ENCODE measurements at places on chromosomes 11 and 22.

- no peak for DNase-seq
These were observed 76.0 kb downstream of the EXT2 start for GRCh38 chr11:44171518-44171917.

- DNase-seq = no peak
These were observed 3.0 kb downstream of the PNPLA2 start for GRCh38 chr11:821512-822371.

DNA sequence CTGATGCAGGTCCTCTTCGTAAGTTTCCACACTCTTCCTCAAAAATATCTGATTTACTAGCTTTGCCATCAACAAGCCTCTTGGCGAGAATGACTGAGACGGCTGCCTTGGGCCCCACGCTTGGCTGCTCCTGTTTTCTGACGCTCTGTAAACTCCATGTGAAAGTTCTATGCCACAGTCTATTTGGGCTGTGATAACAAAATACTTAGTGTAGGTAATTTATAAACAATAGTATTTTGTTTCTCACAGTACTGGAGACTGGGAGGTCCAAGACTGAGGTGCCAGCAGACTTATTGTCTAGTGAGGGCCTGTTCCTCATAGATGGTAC is 123.2 kb upstream of the SORL1-AS1 start:
- no peak for DNase-seq

DNA sequence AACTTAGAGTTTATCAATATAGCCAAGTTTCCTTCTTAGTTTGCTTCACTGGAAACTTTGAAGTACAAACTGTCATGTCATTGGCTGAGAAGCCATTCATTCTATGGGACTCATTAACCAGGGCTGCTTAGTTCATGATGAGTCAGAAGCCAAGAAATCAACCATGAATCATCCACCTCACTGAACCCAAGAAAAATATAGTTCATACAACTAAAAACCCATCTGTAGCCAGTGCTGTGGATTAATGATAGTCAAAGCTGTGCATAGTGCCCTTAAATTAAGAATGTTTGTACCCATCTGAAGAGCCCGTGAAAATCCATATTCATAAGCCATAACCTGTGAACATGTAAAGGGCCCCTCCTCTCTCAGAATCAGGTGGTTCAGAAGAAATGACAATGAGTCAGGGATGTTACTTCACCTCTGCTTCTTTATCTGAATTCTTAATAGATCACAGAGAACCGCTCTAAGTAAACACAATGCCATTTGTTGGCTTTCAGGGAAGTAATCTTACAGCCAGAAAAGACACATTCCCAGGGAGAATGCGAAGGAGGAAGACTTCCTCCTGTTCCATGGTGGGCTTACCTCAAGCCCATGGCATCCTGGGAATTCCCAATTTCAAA is 25.4 kb downstream of the MMP20 start:
- no peak for DNase-seq

DNA sequence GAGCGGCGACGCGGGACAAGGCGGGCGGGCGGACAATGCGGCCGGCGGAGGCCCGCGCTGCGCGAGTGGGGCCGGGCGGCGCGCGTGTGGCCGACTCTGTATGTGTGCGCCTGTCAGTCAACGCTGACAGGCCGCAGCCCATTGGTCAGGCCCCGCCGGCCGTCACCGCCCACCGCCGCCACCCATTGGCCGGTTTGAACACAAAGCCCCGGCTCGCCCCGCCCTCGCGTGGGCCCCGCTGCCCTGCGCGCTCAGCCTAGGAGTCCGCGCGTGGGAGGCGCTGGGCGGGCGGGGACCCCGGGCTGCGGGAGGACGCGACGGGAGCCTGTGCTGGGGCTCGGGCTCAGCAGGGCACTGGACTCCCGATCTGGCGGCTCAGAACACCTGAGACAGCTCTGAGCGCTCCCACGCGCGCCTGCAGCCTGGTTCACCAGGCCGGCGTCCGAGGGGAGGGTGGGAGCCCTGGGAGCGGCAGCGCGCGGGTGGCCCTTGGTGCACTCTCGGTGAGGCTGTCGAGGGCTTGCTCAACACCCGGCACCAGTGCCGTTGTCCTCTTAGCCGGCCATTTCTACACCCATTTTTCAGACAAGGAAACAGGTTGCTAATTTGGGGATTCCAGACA is at the start of gene SUN2:
SUN2 (minus strand) TSS at position 88 of the 622 bp plus-strand sequence. CDS start 3,370 bp downstream, outside the sequence.
- peak; percentile 89 for DNase-seq

- no peak for DNase-seq
These were observed 363.3 kb upstream of the CCDC90B start for GRCh38 chr11:83649528-83649855.

GRCh38 chr11:126194121-126194543 is 17.3 kb downstream of the RPUSD4 start:
- peak; percentile 52 for DNase-seq

- DNase-seq = no peak
These were observed 62.6 kb upstream of the SLC17A6 start for GRCh38 chr11:22275600-22275999.

GRCh38 chr11:19735157-19735908 is 22.7 kb downstream of the NAV2 start:
- no peak for DNase-seq

DNA sequence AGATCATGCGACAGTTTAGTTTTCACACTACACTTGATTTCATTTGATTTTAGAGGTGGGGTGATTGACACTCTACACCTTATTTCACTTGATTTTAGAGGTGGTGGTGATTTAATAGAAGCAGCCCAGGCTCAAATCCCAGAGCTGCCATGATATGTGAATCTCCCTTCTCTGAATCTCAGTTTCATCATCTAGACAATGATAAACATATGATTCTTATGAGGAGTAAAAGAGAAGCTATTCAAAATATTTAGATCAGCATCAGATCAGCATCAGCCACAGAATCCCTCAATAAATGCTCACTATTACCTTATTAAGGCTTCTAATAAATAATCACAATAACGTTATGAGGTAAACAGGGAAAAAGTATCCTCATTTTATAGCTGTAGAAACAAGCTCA is 98.8 kb downstream of the MSANTD4 start:
- no peak for DNase-seq

- DNase-seq = no peak
These were observed 39.4 kb downstream of the C22orf42 start for GRCh38 chr22:32119568-32120235.

DNA sequence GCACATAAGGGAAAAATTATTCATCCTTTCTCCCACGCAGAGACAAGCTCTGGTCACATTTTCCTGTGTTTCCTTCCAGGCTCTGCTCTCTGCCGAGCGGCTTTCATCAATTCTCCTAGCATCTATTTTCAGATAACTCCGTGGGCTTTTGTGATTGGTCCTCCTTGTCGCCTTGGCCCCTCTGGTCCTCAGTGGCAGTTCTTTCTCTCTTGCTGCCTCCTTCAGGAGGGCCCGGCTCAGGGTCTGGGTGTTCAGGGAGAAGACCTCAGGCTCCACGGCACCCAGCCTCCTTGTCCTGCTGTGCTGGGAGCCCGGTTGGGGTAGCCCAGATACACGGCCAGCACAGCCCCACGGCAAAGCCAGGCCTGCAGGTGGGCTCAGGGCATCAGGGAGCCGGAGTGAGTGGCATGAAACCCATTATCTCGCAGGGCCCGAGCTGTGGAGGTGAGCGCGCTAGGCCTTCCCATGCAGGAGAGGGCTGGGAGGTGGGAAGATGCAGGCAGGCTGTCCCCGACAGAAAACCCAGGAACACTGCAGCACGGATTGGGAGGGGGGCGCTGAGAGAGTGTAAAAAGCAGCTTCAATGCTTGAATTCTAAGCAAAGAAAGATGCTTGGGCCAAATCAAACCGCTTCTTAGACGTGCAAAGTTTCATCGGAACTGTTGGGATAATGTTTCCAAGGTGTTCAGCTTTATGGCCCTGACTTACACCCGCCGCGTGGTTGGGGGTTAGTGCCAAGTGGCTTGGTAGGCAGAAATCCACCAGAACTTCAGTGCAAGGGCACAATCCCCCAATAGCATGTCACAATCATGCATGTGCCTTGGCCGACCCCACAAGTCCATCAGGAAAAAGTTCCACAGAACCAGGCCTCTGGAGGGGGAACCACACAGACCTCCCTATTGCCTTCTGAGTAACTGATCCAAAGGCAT is 81.9 kb upstream of the WNT7B start:
- no peak for DNase-seq

DNA sequence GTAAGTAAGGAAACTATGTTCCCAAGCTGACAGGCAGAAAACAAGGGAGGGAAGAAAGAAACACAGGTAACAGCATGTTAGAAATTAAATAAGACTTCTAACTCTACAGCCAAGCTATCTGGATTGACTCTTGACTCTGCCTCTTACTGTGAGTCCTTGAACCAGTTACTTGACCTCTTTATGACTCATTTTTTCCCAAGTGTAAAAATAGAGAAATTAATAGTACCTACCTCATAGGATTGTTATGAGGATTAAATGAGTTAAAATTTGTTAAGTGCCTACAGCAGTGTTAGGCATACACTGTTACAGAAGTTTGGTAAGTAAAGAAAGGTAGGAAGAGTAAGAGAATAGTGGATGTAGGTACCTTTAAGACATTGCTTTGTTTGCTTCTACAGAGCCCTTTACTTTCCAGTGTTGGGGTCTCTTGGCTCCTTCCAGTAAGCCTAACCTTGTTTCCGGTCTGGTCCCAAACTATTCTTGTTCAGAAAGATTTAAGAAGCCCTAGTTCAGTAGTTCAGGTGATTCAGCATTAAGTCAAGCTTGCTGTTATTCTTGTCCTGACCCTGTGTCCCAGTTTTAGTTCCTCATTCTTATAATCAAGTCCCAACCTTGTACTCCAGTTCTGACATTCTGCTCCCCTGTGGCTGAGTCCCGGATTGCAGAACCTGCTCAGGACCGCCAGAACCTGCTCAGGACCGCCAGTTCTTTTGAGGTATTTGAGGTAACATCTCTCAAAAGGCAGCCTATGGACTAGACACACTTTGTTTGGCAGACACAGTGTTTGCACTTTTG is 963.4 kb upstream of the CCDC90B start:
- DNase-seq = no peak

GRCh38 chr11:44525473-44526252 is 39.8 kb upstream of the CD82 start:
- DNase-seq = no peak

- no peak for DNase-seq
These were observed 29.1 kb upstream of the COMT start for GRCh38 chr22:19912271-19912999.

- DNase-seq = no peak
These were observed 48.7 kb downstream of the DDX6 start for GRCh38 chr11:118742304-118742703.

DNA sequence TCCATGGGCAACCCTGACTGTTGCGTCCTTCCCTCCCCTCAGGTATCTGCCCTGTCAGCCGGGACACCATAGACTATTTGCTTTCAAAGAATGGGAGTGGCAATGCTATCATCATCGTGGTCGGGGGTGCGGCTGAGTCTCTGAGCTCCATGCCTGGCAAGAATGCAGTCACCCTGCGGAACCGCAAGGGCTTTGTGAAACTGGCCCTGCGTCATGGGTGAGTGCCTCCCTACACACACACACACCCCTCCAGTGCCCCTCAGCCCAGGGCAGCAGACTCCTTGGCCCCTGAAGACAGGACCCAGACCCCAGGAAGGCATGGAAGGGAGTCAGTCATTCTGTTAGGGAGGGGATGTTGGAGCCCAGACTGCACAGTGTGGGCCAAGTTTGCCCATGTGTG is 17.9 kb upstream of the UVRAG start:
- no peak for DNase-seq

GRCh38 chr22:22143448-22143847 is 101.1 kb upstream of the VPREB1 start:
- no peak for DNase-seq

DNA sequence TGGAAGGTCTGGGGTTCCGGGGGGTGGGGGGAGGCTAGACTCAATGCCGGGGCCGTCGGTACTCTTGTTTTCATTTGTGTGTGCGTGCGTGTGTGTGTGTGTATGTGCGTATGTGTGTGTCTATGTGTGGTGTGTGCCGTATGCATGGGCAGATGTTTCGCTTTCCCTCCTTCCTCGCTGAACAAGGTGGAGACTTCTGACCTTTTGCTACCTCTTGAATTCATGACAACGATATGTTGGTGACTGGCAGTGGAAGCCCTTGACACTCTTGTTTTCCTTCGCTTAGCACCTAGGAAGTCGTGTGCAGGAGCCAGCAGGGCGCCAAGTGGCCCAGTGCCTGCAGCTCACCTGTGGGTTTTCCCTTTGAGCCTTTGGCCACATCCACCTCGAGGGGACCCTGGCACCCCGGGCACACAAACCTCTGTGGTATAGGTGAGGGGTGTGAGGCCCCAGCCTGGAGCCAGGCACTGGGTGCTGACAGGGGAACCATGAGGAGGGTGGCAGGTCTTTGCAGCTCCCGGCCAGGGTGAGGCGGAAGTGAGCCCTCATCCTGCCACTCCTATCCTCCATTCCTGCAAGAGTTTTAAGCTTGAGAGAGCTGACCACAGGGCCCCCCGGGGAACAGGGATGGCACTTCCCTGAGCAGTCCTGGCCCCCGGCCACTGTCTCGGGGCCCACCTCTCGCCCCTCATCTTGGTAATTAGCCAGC is 19.3 kb upstream of the TMEM191C start:
- no peak for DNase-seq

GRCh38 chr11:87022738-87023137 is 15.0 kb upstream of the TMEM135 start:
- DNase-seq = no peak

- DNase-seq = peak; percentile 27
These were observed 673.1 kb downstream of the KCNA4 start for GRCh38 chr11:29343465-29344333.

GRCh38 chr11:17514476-17514875 is 29.7 kb downstream of the USH1C start:
- DNase-seq = no peak

DNA sequence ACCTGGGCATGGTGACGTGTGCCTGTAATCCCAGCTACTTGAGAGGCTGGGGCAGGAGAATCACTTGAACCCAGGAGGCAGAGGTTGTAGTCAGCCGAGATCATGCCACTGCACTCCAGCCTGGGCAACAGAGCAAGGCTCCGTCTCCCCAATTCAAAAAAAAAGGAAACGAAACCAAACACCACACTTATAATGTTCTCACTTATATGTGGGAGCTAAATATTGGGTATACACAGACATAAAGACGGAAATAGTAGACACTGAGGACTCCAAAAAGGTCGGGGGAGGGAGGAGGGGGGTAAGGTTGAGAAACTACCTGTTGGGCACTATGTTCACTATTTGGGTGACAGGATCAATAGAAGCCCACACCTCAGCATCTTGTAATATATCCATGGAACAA is 94.3 kb downstream of the GAB2 start:
- DNase-seq = no peak

DNA sequence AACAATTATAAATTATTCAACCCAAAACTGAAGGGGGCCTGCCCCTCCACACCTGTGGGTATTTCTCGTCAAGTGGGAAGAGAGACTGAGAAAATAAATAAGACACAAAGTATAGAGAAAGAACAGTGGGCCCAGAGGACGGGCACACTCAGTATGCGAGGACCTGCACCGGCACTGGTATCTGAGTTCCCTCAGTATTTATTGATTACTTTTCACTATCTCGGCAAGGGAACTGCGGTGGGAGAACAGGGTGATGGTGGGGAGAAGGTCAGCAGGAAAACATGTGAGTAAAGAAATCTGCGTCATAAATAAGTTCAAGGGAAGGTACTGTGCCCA is 3.2 kb downstream of the C11orf54 start:
- no peak for DNase-seq

- DNase-seq = no peak
These were observed 62.0 kb upstream of the PTPRJ start for GRCh38 chr11:47918370-47918690.

GRCh38 chr11:113555071-113555619 is 79.9 kb upstream of the DRD2 start:
- DNase-seq = peak; percentile 59

GRCh38 chr11:1706634-1707400 is 9.8 kb downstream of the KRTAP5-6 start:
- DNase-seq = peak; percentile 27
